A549 (cell line): ENCODE measurements at places on chromosomes 1 and 21. TPM values are rescaled to one million over a fixed set of nuclear protein-coding genes. Genes with fewer than 3 reads are reported as not detected.

Gene KCNK1
- polyA plus RNA-seq, result 6.2 to 8.4 TPM (median 6.3 TPM) in 3 replicates

Gene MINDY1
- 4.0 to 4.8 TPM (median 4.8 TPM) in 3 replicates for polyA plus RNA-seq

Gene TMEM240
- polyA plus RNA-seq, result 0.55 to 1.1 TPM (median 1.1 TPM) in 3 replicates

Gene FMO1
- polyA plus RNA-seq, result not detected in 3 replicates

Gene FCAMR
- not detected in 3 replicates for polyA plus RNA-seq

Gene ADORA1
- 0.94 to 2.4 TPM (median 1.8 TPM) in 3 replicates for polyA plus RNA-seq
